ENCODE measurements at places on chromosomes 5 and 9. TPM values are rescaled to one million over a fixed set of nuclear protein-coding genes. Genes with fewer than 3 reads are reported as not detected.
A peak's percentile ranks its signal among the peaks of the same experiment; 100 is the strongest.

ELOVL7 gene
- 2.3 TPM for polyA plus RNA-seq

- no peak for DNase-seq
Measured at GRCh38 chr9:78756813-78757510, 460.0 kb downstream of the PSAT1 start.

OR1Q1 gene
- not detected for polyA plus RNA-seq

DNA sequence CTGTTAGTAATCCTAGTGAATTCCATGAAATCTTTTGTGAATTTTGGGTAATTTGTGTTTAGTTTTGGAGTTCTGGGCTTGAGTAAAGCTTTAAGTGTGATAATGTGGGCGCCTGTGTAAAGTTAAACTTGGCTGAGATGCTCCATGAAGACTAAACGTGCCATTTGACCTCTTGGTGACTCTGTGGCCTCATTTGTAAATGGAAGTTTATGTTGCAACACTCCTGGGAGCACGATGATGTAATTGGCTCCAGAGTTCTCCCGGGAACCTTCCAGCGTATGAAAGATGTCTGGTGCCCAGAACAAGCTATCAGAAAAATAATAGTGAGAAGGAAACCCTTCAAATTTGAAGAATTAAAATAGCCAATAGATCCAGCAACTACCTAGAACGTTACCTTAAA, 981.2 kb downstream of the TLE4 start:
- peak; percentile 1 for DNase-seq

DNA sequence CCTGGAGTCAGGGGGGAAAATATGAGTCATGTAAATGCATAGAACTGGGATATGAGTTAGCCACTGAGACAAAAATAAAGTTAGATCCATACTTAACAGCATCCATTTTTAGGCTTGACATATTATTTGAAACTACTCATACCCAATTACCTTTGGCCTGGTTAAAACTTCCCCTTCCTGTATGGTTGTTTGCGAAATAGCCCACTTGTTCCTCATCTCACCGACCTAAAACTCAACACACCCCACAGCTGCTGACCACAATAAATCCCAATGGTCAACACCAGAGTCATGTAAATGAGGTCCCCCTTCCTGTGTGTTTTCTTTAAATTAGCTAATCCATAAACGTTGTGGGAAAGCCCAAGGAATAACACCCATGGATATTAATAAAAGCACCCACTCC, 55.2 kb upstream of the TMEM215 start:
- DNase-seq: no peak

- DNase-seq: no peak
Measured at GRCh38 chr9:18722882-18723281, 248.9 kb downstream of the ADAMTSL1 start.
